SW480 (cell line): ENCODE measurements at places on chromosomes 3 and 15.

- no peak for DNase-seq
Observed at GRCh38 chr3:183809270-183809669, 16.1 kb downstream of the MAP6D1 start.

GRCh38 chr3:23671851-23672589, 133.7 kb upstream of the UBE2E1 start:
- DNase-seq = no peak

- DNase-seq = no peak
Observed at GRCh38 chr3:135453326-135453725, 512.2 kb upstream of the PPP2R3A start.

DNA sequence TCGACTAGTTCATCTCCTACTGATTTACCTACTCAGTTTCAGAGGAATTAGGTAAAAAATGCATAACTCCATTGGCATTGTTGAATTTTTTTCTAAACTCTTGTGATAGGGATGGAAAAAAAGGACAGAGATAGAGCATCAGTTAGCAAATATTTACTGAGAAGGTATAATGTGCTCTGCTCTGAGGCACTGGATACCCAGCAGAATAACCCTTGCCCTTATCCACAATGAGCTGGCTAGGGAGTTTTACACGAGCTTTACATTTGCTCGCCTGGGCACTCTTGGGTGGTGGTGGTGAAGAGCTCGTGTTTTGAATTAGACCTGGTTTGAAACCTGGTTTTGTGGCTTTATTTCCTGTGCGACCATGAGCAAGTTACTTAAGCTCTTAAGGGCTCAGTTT, 149.6 kb downstream of the RORA start:
- no peak for DNase-seq

DNA sequence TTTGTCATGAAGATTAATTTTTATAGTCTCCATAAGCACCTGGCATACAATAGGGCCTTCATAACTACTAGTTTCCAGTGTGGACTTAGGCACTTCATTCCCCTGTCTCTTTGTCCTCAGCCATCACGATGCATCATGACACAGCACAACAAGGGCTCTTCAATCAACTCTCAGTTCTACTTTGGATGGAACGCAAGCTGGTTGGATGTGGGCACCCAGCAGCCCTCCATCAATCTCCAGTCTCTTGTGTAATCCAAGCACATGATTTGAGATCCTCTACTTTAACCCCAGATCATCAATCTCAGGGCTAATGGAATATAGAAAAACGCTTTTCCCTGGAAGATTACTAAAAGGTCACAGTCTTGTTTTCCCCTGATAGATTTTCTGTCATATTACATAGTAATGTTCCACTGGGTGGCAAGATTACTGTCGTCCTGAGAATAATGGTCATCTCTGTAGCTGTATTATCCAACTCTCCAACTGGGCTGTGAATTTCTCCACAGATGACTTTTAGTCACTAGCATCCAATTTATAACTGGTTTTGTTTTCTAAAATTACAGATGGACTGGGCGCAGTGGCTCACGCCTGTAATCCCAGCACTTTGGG, 22.9 kb upstream of the CHRNA7 start:
- DNase-seq = no peak

GRCh38 chr3:177787279-177788041, 590.2 kb upstream of the TBL1XR1 start:
- no peak for DNase-seq

- DNase-seq = no peak
Observed at GRCh38 chr15:71437919-71438318, 322.6 kb downstream of the THSD4 start.

- DNase-seq = no peak
Observed at GRCh38 chr15:51561271-51561670, 61.3 kb downstream of the DMXL2 start.

GRCh38 chr3:178084938-178085816, 451.1 kb upstream of the KCNMB2 start:
- peak; percentile 32 for DNase-seq

GRCh38 chr3:161852744-161853143, 356.1 kb downstream of the OTOL1 start:
- no peak for DNase-seq

DNA sequence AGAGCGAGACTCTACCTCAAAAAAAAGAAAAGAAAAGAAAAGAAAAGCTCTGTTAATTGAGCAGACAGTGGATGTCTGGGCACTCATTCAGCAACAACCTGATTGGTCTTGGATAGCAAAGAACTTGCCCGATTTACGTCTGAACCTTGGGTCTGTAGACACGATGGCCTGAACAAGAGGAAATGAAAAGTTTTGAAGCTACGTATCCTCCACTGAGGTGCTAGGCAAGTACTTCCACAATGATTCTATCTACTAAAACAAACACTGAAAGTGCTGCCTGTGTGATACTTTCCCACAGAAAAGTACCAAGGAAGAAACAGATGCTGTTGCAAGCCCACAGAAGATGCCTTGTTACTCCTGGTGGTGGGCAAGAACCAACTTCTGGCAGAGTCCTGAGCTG, 21.8 kb upstream of the MUSTN1 start:
- no peak for DNase-seq

GRCh38 chr15:29557171-29557570, 265.1 kb downstream of the TJP1 start:
- no peak for DNase-seq

DNA sequence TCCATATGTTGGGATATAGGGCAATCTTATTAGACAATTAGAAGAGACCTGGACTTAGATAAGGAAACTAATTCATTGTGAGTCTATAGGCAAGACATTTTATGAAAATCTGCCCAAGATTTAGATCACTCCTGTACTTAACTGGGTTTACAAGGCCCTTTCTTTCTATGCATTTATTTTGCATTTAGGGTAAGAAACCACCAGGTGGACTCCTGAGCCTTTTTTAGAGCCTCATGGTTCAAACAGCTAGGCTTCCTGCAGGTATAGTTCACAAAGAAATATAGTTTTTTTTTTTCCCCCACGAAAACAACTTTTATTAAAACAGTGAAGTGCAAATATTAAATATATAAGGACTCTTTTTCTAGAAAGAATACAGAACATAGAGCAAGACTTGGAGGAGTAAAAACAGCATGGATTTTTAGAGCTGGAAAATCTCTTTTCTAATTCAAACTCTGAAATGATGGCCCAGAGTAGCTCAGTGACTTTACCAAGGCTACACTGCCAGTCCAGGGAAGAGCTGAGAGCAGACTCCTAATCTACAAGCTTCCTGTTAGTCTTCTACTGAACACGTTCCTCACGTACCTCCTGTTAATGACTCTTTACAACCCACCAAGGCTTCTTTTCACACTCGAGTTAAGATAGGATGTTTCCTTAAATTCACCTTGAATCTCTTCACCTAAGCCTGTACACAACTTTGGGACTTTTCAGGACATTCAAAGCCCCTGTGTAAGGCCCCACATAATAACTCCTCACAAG, 400.9 kb upstream of the ATP11B start:
- DNase-seq = no peak

- peak; percentile 38 for DNase-seq
Observed at GRCh38 chr15:62075595-62076277, 9.0 kb downstream of the C2CD4A start.

GRCh38 chr3:72232331-72232730, 447.4 kb upstream of the PROK2 start:
- DNase-seq = no peak

GRCh38 chr3:189756582-189757078, 125.4 kb downstream of the TP63 start:
- no peak for DNase-seq

GRCh38 chr3:68973639-68974038, 39.8 kb downstream of the EOGT start:
- no peak for DNase-seq

DNA sequence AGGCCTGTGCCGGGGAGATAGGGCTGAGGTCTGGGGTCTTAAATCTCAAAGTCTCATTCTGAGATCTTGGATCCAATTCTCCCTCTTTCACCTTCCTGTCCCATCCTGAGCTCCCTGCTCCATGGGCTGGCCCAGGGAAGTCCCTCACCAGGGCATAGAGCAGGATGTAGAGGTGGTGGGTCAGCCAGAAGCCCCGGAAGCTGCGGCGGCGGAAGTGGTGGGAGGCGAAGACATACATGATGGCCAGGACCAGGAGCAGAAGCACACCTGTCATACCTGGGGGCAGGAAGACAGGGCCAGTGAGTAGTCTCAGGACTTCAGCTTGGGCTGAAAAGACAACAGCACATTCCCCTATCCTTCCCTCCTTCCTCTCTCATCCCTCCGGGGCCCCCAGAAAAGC, 16.5 kb downstream of the DUOX2 start:
- DNase-seq = no peak

GRCh38 chr3:161295325-161295724, 74.2 kb downstream of the NMD3 start:
- DNase-seq = peak; percentile 64

GRCh38 chr15:70761931-70762468, 1.4 kb downstream of the UACA start:
- DNase-seq = peak; percentile 13

DNA sequence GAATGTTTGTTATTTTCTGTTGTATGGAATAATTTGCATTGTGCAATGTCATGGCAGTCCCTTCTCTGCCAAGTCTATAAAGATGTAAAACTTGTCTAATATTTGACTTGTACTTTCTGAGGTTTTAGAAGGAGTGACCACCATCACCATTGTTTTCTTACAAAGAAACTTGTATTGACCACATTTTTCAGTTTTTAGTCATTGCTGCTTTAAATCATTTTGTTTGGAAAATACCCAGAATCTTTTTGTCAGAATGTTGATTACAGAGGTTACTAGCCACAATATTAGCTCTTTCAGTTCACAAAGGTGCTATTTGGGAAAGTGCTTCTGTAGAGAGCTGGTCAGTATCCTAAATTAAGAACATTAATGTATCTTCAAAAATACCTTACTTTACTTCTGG, 532.4 kb upstream of the GBE1 start:
- no peak for DNase-seq
